ENCODE measurements at places on chromosomes 12 and 14.

DNA sequence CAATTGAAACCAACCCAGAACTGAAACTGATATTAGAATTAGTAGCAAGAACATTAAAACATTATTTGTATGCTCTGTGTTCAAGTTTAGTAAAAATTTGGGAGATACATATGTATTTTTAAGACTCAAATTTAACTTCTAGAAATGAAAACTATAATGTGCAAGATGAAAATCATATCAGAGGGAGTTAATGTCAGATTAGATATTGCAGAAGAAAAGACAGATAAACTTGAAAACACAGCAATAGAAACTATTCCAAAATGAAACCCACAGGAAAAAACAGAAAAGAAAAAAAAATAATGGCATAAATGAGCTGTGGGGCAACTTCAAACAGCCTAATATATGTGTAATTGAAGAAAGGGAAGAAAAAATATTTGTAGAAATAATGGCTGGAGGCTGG is 134.9 kb downstream of the DPF3 start:
- no peak for DNase-seq

DNA sequence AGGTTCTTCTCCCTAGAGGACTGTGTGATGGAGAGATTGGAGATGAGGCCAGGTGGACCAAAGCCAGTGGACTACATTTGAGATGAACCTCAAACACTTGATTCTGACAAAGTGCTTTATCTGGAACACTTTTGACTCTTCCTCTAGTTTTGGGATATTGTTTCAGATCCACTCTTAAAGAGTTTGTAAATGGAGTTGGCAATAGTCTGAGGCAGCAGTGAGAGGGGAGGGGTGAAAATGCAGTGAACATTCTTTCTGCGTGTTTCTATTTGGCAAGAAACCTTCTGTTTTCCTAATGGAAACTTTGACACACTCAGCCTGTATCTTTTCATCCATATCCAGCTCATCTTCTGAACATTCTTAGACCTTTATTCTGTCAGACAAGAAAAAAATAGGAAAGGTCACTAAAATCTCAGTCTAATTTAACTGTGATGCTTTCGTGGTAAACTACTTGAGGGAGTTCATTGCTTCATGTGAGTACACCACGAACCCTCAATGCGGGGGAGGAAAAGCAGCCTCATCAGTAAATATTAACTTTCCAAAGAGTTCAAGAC is 57.4 kb upstream of the KCNJ8 start:
- no peak for DNase-seq

DNA sequence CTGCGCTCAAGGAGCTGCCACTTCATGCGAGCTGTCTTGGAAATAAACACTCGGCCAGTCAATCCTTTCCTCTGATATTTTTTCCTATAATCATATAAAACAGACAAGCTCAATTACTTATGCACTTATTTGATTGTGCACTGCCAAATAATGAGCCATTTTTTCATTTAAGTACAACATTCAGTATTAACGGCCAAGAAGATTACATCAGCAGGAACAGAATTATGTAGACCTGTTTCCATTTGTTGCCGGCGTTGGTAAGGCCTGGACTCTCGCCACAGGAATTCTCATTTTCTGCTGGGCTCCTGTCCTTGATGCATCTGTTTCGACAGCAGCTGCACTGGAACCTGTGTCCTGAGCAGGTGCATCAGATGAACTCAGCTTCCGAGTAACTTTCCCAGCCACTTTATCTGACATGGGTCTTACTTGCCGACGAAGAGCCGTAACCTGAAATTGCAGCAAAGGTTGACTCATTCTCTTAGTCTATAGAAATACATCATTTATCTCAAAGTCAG is 110.2 kb downstream of the KIF21A start:
- DNase-seq: no peak

DNA sequence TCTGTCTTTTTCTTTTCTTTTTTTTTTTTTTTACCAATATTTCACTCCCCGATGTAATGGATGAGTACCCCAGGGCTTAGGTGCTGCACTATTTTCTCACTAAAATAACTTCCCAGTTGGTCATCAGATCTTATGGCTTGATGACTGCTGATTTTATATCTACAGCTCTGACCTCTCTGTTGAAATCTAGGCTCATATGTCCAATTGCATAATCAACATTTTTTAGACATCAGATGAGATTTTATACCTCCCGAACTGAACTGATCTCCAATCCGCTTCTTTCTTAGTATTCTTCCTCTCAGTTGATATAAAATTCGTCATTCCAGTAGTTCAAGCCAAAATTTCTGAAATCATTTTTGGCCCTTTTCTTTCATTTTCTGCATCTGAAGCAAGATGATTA is 1236.5 kb downstream of the SLC16A7 start:
- no peak for DNase-seq

DNA sequence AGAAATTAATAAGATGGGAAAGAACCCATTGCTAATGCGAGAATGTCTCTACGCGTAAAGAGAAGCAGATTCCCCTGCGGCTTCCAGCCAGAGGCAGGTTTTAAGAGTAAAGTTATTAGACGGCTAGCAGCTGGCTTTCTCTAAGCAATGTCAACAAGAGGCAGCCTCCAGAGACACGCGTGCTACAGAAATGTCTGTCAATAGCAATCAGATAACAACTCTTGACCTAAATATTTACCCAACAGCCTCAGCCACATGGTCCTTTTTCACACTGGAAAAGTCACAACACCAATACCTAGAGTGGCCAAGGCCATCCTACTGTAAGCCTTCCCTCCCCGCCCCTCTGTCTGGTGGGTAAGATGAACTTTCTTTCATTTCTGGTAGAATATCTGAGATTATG is 146.0 kb upstream of the SFSWAP start:
- no peak for DNase-seq

DNA sequence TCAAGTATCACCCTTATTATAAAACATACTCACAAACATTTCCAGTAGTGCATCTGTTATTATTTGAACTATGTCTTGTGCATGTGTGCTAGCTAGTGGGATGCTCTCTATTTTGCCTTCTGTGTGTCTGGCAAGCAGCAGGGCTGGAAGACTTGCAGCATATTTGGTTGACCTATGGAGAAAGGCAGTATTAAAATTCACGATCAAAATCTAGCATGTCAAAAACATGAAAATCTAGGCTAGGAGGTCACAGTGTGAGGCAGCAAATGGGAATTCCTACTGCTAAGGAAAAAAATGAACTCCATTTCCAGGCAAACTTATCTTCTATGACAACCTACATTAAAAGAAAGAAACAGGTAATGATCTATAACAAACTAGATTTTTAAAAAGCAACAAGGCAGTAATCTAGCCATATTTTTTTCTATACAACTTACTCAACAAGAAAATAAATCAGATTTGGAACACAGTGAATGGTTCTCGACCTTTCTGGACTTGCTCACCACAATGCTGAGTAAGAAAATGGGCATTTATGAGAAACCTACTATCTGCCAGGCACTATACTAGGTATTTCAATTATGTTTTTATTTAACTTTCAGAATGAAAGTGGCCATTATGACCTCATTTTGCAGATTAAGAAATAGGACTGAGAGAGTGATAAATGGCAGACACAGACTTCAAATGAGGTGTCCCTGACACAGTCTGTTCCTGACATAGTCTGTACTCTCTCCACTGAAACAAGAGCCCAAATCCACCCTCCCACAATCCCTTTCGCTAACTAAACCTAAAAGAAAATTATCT is 96.8 kb downstream of the TXNDC16 start:
- DNase-seq: no peak

- no peak for DNase-seq
These were observed 308.3 kb downstream of the DAD1 start for GRCh38 chr14:22280497-22281316.

DNA sequence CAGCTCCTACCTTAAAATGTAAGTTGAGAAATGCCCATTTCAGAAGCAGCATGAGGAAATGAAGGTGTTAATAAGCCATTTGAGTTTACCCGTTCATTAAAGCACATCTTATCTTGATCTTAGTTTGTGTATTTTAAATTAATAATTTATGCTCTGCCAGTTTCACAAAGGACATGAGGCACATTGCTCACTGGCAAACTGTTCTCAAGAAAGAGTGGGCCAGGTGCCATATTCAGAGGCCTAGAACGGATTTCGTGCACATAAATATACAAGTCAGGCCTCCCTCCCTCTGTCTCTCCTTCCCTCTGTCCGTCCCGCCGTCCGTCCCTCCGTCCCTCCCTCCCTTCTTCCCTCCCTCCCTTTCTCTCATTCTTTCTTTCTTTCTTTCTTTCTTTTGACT is 29.5 kb downstream of the CPM start:
- DNase-seq: no peak

- DNase-seq: no peak
These were observed 169.8 kb upstream of the PELI2 start for GRCh38 chr14:55948399-55948798.
